Islet precursor cell (in vitro differentiated cells): ENCODE measurements at places on chromosomes 4 and X.

GRCh38 chr4:109547394-109547793 lies 12.7 kb upstream of the MCUB start:
- DNase-seq: no peak

DNA sequence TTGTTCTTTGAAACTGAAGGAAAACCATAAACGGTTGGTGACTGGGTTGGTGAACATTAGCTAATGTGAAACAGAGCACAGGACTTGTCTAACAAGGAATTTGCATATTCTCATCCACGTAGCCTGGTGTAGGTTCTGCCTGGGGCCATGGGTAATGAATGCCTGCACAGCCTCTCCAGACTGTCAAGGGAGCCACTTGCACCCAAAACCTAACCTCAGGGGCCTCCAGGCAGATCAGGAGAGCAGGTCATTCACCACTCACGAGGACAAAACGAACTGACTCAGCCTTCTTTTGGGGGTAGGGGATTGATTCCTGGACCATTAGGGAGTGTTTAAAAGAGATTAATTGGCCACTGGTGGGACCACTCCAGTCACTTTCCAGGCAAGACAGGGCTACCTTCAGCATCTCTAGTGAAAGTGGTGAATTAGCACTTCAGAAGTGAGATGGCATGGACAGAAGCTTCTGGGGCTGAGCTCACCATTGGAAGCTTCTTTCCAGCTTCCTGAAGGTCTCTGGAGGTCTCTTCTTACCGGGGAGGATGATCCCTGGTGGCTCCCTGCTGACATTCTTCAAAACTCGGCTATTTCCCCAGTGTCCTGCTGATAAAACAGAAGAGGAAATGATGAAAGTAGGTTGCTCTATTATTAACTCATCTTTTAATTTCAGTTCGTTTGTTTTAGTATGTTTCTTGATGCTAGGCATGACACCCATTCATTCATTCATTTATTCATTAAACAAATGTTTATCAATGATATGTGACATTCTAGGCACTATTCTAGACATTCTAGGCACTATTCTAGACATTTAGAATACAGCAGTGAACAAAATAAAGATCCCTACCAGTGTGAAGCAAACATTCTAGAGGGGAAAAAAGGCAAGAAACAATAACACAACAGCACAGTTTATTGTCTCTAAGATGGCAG lies 104.5 kb upstream of the LNX1 start:
- peak; percentile 98 for DNase-seq

- no peak for DNase-seq
Observed at GRCh38 chrX:50768801-50769200, 45.2 kb downstream of the SHROOM4 start.

DNA sequence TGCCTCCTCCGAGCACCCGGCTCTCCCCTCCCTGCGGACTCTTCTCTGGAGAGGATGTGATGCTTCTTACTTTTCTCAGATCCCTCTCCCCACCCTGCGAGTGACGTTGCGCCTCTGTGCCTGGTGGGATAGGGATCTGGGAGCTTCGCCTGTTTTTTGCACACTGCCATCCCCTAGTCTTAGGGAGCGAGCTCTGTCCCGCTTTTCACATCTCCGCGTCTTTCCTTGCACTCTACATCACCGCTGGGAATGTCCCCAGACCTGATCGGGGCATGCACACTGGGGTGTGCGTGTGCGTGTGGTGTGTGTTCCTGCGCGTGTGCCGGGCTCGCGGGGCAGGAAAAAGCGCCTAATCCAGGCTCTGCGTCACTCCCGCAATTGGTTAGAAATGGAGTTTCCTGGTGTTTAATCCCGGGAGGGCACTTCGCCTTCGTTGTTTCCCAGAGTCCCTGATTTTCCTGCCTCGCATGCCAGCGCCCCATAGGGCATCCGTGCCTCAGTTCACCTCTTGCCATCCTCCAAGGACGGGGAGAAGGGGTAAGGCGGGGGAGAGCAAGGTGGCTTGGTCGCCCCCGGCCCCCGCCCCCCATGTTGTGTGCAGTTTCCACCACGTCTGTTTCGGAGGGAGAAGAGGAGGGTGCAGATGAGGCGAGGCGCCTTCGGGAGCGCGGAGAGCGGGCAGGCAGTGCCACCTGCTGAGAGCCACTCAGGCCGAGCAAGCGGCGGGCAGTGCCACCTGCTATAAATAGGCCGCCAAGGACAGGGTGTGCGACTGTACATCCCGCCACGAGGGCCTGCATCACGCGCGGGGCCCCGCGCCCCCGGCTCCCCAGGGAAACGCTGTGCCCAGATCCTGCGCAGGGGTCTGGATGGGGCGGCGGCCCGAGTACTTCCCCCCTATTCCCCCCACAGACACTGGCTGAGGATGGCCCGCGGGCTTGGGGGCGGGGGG lies 759 bp upstream of the TBC1D1 start:
- peak; percentile 56 for DNase-seq

GRCh38 chr4:126986828-126987227 lies 645.9 kb upstream of the INTU start:
- no peak for DNase-seq

- DNase-seq: peak; percentile 74
Observed at GRCh38 chrX:47311932-47312774, 58.2 kb upstream of the ZNF157 start.

DNA sequence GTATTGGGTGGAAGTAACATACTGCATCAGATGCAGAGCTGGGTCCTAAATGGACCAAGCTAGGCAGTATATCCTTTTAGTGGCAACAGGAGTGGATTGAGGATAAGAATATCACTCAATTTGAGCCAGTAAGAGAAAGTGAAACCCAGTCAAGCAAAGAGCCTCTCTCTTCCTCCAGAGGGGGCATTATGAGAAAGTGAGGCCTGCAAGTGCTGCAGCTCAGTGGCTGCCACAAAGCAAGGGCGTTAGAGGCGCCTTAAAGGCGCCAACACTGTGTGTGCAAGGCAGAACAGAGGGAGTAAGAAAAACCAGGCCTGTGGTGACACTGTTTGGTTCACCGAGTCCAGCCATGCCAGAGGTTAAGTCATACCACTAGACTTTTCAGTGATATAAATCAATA lies 17.5 kb downstream of the STX18 start:
- DNase-seq: peak; percentile 73

DNA sequence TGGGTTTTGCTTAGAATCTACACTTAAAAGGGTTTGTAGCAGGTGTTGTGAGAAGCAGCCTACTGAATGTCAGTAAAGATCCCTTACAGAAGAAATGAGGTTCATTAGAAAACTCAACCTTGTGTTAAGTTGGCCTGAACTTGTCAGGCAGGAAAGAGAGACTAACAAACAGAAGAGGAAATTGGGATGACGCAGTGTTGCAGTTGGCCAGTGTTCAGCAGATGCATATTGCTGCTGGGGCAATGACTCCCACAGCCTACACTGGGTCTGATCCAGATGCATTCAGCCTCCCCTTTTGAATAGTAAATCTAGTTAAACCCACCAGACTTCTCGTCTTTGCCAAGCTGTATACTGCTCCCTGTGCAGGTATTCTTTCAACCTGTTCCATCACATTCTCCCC lies 409.4 kb downstream of the UBE2NL start:
- DNase-seq: no peak

DNA sequence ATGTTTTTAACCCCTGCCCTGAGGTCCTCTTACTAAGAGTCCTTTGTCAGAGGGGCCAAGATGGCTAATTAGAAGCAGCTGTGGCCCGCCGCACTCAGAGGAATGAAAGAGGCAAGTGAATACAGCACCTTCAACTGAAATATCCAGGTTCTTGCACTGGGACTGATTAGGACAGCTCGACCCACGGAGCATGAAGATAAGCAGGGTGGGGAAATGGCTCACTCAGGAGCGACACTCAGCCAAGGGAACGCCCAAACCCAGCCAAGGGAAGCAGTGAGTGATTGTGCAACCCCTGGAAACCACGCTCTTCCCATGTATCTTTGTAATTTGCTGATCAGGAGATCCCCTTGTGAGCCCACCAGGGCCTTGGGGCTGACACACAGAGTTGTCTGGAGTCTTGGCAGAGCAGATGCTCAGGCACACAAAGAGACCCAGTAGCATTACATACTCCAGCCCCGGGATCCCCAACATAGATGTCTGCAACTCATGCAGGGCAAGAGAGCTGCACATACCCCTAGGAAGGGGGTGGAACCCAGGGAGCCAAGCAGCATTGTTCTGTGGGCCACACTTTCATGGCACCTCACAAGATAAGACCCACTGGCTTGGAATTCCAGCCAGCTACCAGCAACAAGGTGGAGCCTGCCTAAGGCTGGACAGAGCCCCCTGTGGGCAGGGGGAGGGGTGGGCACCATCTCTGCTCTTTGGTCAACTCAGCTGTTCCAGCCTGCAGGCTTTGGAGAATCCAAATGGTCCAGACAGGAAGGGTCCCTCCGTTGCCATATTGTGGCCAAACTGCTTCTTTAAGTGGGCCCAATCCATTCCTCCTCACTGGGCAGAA lies 23.3 kb downstream of the F8A3 start:
- no peak for DNase-seq

GRCh38 chr4:112058433-112058832 lies 86.8 kb upstream of the FAM241A start:
- no peak for DNase-seq

DNA sequence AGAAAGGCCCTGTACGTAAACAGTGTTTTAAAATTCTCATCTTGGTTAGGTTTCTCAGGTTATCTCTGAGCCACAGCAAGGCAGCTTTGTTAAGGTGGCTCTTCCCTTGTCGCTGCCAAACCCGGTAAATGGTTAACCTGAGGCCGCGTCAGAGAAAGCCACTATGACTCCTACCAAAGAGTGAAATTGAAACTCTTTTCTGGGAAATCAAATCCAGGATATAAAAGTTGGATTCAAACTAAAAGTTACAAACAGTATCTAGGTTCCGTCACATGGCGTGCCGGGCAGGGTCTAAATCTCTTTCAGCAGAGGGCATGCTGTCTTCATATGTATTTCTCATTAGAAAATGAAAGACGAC lies 433 bp downstream of the MMAA start:
- DNase-seq: no peak

- DNase-seq: no peak
Observed at GRCh38 chrX:118152721-118153120, 36.1 kb upstream of the KLHL13 start.

DNA sequence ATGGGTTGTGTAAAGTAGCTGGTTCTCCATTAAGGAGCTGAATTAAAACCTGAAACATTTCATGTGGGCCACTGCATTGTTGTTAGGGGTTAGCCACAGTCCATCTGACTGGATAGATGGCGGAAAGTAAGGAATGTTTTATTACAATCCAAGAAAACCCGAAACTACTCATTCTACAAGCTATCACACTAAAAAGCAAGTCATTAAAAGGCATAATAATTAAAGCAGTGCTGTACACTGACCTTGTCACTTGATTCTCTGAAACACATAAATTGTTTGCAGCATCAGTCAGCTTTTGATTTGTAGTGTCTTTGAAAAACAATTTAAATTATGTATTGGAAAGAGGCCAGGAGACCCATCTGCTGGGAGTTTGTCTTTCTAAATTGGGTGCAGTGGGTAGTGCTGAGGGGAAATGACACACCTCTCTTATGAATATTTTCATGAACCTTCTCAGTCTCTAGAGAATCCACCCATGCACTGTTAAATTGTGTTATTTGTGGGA lies 75.7 kb upstream of the ANK2 start:
- no peak for DNase-seq

- DNase-seq: no peak
Observed at GRCh38 chr4:18930487-18930886, 908.9 kb upstream of the LCORL start.

- no peak for DNase-seq
Observed at GRCh38 chr4:115883231-115883630, 769.8 kb upstream of the NDST4 start.

GRCh38 chr4:16869594-16870245 lies 28.7 kb downstream of the LDB2 start:
- no peak for DNase-seq

GRCh38 chr4:58368221-58368620 lies 1258.0 kb upstream of the IGFBP7 start:
- DNase-seq: no peak

- no peak for DNase-seq
Observed at GRCh38 chrX:39491548-39492297, 606.0 kb downstream of the BCOR start.

- DNase-seq: no peak
Observed at GRCh38 chrX:29652484-29652883, 562.9 kb upstream of the MAGEB2 start.

DNA sequence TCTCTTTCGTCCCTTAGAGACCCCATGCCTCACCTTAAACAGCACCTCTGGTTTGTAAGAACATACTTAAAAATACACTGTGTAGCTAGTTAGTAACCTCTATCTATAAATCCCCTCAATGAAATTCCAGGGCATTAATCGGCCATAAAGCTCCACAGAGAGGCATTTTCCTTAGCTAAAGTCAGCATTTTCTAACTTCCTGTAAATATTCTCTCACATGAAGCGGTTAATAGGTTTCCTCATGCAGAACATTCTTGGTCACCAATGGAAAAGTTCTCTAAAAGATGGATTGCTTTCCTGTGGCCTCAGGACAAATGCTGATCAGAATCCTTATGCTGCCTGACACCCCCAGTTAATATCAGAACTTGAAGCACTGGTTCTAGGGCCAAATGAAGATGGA lies 248.6 kb upstream of the BOD1L1 start:
- DNase-seq: no peak

GRCh38 chr4:173247321-173247720 lies 78.7 kb downstream of the GALNT7 start:
- no peak for DNase-seq

DNA sequence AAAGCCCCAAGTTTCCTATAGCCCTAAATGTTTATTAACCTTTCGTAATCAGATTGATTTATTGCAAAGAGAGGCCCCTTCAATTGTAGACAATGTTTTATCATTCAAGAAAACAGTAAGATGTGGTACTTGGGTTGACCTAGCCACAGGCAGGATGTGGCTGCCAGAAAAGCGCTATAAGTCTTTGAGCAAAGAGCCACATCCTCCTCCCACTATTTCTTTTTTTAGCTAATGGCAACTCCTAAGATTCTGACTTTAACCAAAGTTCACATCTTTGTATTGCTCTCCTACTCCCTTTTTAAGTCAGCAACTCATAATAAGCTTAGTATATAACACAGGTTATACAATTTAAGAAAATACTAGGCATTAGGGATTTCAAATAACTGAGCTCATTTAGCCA lies 70.7 kb upstream of the PPP3CA start:
- no peak for DNase-seq

DNA sequence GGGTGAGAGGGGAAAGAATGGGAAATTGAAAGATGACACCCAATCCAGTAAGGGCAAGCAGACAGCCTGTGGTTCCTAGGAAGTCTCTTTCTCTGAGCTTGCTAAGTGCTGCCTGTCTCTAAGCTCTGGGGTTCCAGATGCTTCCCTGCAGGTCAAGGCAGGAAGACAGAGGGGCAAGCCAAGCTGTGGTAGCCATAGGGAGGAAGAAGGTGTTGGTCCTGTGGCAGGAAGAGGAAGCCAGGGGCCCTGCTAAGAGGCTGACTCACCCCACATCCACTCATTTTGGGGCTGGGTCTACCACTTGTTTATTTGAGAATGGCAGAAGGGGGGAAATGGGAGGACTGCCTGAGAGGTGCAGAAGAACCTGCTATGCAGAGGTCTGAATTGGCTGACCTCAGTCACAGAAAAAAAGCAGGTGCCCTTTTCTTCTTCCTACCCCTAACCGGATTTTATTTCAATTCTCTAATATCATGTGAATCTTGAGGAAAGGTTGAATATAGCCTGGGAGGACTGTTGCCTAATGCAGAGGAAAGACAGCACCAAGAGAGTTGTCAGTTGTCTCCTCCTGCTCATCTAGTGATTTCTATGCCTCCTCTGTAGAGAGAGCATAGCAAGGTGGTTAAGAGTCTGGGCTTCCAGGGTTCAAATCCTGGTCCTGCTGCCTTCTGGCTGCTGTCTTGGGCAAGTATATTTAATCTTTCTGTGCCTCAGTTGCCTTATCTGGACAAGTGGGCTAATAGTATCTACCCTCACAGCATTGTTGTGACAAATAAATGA lies 27.4 kb downstream of the HOPX start:
- no peak for DNase-seq

- peak; percentile 63 for DNase-seq
Observed at GRCh38 chr4:166202991-166203390, 330.0 kb downstream of the TLL1 start.
